ENCODE measurements at places on chromosomes 16 and 17.
A peak's percentile ranks its signal among the peaks of the same experiment; 100 is the strongest.

DNA sequence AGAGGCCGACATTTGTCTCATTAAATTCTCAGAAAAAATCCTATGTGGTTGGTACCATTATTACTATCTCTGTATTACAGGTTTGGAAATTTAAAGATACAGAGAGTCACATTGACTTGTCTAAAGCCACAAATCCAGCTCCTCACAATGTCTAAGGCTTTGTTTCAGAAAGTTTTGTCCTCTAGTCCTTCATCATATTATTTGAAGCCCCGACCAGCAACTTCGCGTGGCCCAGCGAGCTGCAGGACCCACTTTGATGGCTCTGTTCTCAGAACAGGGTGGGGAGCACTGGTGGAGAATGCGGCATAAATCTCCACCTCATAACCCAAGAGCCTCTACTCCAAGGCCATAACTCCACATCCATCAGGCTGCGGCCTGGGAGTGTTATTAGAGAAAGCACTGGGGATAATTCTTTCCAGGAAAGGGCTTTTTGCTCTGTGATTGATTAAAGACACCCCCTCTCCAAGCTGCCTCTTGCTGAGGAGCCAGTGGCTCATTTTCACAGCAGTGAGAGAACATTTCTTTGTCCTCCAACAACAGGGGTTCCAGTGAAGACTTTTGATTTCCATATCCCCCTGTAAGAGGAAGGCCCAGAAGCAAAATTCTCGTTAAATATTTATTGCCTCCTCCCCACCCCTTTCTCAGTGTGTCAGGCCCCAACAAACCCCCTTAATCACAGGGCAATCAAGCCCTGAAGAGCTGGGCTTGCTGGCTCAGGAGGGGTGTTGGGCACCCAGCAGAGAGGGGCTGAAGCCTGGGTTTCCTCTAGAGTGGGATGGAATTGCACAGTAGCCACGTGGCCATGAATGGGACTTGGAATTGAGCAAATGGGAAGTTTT is 113.7 kb upstream of the CDH11 start:
- DNase-seq, result no peak

DNA sequence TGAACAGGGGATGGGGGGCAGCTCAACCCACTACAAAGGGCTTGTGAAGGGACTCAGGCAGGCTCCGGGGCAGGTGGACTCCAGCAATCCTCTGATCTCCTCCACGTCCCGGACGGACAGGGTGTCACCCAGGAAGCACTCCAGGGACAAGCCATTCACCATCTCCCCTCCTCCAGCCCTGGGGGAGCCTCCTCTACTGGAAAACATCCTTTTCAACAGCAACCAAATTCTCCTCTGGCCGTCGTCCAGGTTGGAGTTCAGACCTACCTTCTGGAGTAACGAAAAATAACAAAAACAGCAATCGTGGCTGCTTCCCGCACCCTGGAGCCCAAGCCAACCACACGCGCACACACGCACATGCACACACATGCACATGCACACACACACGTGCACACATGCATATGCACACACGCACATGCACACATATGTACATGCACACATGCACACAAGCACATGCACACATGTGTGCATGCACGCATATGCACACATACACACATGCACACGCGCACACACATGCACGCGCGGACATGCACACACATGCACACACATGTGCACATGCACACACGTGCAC is 8.9 kb upstream of the RBFOX3 start:
- no peak for DNase-seq

- DNase-seq, result no peak
Measured at GRCh38 chr17:68507576-68507975, 4.7 kb upstream of the PRKAR1A start.

DNA sequence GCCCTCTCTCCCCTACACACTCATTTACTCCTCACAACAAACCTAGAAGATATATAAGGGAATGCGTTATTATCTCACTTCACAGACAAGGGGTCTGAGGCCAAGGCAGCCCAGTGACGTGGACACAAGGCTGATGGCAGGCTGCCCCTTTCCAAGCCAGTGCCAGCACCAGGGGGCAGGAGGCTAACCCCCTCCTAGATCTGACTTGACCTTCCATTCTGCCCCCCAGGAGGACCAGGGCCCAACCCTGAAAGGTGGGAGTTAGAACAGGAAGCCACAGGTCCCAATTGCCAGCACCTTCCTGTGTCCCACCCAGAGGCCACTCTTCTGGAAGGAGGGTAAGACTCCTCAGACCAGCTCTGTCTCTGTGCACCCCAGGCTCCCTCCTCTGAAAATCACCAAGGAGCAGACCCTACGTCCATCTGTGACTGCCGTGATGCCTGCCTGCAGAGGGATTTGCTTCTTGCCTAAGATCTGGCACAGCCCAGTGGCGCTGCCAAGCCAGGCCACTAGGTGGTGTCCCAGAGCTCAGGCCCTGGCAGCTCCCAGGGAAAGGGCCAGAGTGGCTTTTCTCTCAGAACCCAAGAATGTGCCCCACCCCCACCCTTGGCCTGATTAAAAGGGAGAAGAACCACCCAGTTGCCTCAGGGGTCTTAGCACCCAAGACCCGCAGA is 42.4 kb upstream of the MRPS23 start:
- DNase-seq, result peak; percentile 78

- no peak for DNase-seq
Measured at GRCh38 chr17:79088247-79088996, 13.8 kb downstream of the ENGASE start.

GRCh38 chr16:84889066-84889465 is 69.3 kb downstream of the CRISPLD2 start:
- DNase-seq, result no peak

- DNase-seq, result no peak
Measured at GRCh38 chr16:24286741-24287405, 30.7 kb downstream of the CACNG3 start.

GRCh38 chr17:6212766-6213165 is 142.6 kb downstream of the WSCD1 start:
- DNase-seq, result no peak

DNA sequence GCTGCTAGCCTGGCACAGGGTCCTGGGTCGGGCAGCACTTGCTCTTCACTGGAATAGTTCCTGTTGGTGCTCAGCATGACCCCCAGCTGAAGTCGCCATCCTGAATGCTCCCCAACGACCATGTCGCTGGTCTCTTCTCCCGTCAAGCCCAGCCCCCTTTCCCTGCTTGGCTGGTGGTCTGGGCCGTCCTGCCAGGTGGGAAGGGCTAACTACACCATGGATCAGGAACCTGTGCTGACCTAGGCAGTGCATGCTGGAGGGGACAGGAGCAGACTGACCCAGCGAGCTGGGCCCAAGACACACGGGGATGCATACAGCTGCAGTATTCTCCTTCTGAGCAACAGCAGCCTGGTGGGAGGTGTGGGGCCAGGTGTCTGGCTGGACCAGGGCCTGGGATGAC is 9.2 kb upstream of the SREBF1 start:
- DNase-seq, result no peak

DNA sequence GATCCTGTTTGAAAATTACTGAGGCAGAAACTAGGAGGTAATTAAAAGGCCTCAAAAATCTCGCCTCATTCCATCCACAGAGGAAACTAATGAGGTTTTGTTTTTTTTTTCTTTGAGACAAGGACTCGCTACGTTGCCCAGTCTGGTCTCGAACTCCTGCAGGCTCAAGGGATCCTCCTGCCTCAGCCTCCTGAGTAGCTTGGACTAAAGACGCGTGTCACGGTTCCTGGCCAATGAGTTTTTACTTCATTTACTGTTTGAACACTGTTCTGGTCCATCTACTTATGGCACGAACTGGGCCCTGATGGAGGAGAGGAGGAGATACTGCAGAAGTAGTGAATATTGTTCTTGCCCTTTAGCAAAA is 600 bp upstream of the BLTP2 start:
- DNase-seq, result no peak

DNA sequence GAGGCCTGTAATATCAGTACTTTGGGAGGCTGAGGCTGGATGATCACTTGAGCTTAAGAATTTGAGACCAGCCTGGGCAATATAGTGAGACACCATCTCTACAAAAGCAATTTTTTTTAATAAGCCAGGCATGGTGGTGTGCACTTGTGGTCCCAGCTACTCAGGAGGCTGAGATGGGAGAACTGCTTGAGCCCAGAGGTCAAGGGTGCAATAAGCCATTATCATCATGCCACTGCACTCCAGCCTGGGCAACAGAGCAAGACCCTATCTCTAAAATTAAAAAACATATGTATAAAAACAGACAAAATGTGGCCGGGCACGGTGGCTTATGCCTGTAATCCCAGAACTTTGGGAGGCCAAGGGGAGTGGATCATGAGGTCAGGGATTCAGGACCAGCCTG is 3.2 kb upstream of the ZNF785 start:
- DNase-seq, result no peak

DNA sequence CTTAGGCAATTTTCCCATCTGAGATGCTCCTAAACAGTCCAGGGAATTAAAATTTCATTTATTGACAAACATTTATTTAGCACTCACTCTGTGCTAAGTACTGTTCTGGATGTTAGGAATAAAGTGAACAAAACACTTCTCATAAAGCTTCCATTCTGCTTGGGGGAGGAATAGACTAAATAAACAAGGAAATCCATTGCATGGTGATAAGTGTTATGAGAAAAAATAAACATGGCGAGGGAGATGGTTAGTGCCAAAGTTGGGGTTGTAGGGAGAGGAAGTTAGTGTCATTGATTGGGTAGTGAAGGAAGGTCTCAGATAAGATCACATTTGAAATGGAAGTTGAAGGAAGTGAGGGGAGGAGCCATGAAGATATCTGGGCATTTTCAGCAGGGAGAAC is 72.2 kb upstream of the CES5A start:
- DNase-seq, result no peak

- no peak for DNase-seq
Measured at GRCh38 chr17:48579471-48579759, 1.3 kb upstream of the HOXB4 start.

DNA sequence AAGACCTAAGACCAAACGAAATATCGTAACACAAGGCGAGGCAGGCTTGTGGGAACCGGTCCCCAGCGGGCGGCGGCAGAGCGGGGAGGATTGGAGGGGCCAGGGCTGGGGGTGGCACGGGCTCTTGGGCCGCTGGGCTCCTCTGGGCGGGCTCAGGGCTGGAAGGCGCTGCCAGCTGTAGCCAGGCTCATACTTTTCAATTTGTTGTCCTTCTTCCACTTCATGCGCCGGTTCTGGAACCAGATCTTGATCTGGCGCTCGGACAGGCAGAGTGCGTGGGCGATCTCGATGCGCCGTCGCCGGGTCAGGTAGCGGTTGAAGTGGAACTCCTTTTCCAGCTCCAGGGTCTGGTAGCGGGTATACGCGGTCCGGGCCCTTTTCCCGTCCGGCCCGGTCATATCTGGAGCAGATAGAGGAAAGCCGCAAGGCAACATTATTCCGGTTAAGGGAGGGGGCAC is 1.5 kb downstream of the HOXB5 start:
- DNase-seq, result no peak

GRCh38 chr16:71296584-71297340 is 7.6 kb upstream of the CMTR2 start:
- no peak for DNase-seq

- no peak for DNase-seq
Measured at GRCh38 chr17:61084260-61084659, 315.4 kb upstream of the TBX2 start.

DNA sequence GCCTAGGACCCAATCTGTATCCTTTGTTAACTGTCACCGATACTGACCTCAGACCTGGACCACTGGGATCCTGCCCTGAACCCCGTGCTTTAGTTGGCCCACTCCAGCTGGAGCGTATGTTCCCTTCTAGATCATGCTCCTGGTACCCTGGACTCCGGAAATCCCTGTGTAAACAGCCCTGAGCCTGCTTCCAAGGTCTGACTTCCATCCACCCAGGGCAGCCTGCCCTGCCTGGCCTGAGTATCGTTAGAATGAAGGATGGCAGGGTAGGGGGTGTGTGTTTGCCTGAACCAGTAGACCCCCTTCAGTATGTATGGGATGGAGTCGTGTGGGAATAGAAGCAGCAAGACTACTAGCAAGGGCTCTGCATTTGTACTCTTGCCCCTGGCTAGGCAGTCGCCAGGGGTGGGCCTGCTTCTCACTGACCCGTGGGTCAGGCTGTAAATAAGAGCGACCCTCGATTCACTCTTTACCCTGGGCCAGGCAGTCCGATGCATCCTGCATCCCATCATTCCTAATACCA is 691 bp upstream of the TMEM98 start:
- DNase-seq, result no peak

GRCh38 chr17:28029044-28029443 is 13.4 kb upstream of the NLK start:
- DNase-seq, result no peak

DNA sequence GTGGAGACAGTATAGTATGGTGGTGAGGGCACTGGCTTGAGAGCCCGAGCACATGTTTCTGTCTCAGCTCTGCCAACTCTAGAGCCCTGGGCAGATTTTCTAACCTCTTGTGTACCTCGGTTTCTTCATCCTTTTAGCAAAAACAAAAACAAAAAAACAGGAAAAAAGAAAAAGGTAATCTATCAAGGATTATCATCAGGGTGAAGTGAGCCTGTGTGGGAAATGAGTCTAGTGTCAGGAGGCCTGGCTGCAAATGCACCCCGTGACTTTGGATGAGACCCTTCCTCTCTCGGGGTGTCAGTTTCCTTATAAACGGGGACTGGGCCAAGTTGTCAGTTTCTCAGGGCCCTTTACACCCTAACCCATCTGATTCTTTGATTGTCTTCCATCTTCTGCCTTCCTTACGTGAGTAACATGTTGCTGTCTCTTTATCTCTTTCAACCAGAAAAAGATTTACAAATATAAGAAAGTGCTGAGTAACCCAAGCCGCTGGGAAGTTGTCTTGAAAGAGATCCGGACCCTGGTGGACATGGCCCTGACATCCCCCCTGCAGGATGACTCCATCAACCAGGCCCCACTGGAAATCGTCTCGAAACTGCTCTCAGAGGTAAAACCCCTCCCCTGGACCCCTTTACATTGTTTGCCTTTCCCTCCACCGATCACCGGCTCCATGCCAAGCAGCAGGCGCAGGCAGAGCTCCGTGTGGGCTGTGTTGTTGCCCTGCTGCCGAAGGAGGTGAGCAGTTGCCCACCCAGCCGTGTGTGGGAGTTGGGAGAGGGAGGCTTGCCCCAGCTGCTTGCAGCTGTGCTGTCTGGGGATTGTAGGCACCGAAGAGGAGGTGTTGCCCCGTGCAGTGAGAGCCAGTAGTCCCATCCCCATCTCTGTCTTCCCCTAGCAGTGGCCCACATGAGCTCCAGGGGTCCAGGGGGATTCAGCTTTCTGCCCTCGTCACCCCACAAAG is 127.1 kb upstream of the PLCG2 start:
- DNase-seq, result no peak

- DNase-seq, result no peak
Measured at GRCh38 chr16:51753467-51754127, 602.5 kb upstream of the SALL1 start.

DNA sequence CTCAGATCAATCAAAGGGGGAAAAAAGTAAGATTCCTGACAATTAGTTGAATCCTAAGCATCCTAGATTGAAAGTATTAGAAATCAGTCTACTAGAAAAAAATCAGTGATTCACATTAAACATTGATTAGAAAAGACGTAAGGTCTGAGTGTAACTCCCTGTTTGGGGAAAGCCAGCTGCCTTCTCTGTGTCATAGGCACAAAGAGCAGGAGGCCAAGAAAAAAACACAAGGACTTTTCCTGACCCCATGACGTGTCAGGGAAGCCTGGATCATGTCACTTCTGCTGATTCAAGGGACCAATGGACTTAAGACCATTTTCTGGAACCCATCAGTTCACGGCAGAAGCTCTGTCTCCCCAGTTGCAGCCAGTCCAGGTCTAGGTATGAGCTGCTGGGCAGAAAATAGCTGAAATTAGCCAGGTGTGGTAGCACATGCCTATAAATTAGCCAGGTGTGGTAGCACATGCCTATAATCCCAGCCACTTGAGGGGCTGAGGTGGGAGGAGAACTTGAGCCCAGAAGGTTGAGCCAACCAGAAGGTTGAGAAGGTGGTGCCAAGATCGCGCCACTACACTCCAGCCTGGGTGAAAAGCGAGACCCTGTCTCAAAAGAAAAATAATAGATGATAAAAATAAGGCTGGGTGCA is 35.9 kb downstream of the RANBP10 start:
- no peak for DNase-seq

Data from stimulated activated CD4-positive, alpha-beta T cell treated with anti-CD3 and anti-CD28 coated beads, TNF-alpha, amount 100 ng/mL, for 24 hours (primary cell).